ENCODE measurements at places on chromosomes 4 and X.

GRCh38 chr4:15601862-15602261 lies 53.3 kb downstream of the FBXL5 start:
- H3K27ac ChIP-seq, result no peak overlapping the region
- no peak for DNase-seq
- no peak overlapping the region for H3K4me3 ChIP-seq

- H3K4me3 ChIP-seq, result no peak overlapping the region
- no peaks in the 10 kb centered on the region for H3K4me1 ChIP-seq
- no peak for DNase-seq
- H3K36me3 ChIP-seq, result no peaks in the 10 kb centered on the region
Measured at GRCh38 chr4:10381146-10381545, 76.1 kb downstream of the ZNF518B start.

DNA sequence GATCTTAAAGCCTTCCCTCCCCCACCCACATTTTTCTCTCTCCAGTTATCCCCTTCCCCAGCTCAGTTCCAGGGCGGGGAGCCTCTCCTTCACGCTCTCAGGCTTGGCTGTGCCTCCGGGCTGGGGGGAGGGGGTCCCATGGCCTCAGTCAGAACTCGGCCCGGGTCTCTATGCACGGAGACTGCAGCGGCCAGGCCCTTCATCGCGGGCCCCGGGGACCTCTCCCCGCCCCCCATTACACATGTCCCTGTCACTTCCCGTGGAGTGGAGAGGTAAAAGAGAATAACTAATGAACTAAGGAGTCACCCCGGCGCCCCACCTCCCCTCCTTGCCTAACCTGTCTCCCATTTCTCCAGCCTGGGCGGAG lies 838 bp upstream of the PRICKLE3 start:
- no peak overlapping the region for H3K27ac ChIP-seq
- H3K27me3 ChIP-seq, result no peaks in the 10 kb centered on the region
- no peak overlapping the region for H3K4me3 ChIP-seq
- H3K36me3 ChIP-seq, result peaks cover 7% of the 10 kb centered on the region
- DNase-seq, result no peak

DNA sequence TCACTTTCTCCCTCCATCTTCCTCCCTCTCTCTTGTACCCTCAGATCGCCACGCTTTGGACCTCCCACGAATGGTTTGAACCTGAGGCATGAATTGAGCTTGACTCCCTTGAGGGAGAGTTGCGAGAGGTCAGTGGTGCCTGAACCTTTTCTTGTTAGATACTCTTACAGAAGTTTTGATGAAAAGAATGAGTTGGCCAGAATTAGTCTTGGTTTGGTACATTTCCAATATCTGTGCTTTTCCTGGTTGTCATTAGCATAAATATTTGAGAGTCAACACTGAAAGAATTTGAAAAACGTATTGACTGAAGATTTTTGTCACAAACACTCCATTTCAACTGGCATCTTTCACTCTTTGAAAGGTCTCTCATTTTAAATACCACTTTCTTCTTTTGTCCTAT lies 510.6 kb upstream of the DIPK2B start:
- DNase-seq, result no peak
- H3K27me3 ChIP-seq, result no peaks in the 10 kb centered on the region
- no peak overlapping the region for H3K27ac ChIP-seq
- H3K4me1 ChIP-seq, result peaks cover 17% of the 10 kb centered on the region

DNA sequence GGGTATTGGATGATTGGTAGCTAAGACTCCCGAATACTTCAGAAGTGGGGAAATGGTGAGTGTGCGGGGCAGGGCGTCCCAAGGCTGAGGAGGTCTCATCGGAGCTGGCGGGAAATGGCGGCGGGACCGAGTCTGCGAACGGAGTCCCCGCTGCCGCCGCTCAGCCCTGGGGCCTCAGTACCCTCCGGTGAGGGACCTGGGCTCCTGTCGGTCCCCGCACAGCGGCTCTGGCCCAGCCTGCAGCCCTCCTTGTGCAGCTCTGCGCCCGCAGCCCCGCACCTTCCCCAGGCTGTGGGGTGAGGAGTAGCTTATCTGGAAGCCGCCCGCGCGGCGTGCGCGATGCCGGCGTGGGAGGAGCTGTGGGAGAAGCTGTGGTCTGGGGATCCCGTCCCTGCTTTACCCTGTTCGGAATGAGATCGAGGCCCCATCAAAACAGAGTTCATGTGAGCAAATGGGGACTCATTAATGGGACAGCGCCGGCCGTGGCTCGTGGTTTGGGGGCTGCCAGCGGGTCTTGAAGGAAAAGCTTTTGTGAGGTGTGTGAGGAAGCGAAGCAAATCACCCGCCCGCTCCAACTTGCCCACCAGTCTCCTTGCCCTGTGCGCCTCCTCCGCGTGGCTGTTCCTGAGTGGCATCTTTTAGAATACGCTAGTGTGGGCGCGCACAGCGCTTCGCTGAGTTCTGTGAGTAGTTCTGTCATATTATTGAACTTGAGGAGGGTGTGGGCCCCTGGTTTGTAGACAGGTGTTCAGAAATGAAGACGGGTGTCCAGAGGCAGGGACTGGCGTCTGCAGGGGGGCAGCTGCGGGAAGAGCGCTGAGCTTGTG lies 531 bp downstream of the ZNF141 start:
- peaks cover 15% of the 10 kb centered on the region for H3K36me3 ChIP-seq
- H3K4me3 ChIP-seq, result peak overlapping the region; percentile 85
- peak overlapping the region; percentile 95 for H3K27ac ChIP-seq
- H3K27me3 ChIP-seq, result no peaks in the 10 kb centered on the region
- DNase-seq, result peak; percentile 42
- H3K4me1 ChIP-seq, result peaks cover 22% of the 10 kb centered on the region

- no peak overlapping the region for H3K27ac ChIP-seq
- H3K4me1 ChIP-seq, result no peaks in the 10 kb centered on the region
- no peak overlapping the region for H3K4me3 ChIP-seq
- H3K27me3 ChIP-seq, result no peaks in the 10 kb centered on the region
- DNase-seq, result no peak
- H3K36me3 ChIP-seq, result no peaks in the 10 kb centered on the region
Measured at GRCh38 chr4:44538534-44538933, 89.9 kb upstream of the KCTD8 start.

DNA sequence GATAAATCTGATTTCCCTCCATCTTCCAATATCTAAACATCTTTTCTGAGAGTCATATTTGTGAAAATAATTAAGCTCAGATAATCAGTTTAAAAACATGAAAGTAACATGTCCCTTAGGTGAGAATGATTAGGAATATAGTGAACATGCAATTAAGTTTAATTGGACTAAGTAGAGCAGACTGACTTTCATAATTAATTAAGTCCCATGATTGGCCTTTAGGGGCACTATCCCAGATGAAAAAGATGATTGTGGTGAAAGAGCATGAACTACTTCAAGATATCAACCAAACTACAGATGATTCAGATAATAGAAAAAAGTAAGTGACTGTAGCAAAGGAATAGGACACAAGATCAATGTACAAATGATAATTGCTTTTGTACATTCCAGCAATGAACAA lies 758.8 kb downstream of the STIM2 start:
- H3K27me3 ChIP-seq, result no peaks in the 10 kb centered on the region
- H3K4me3 ChIP-seq, result no peak overlapping the region
- no peak overlapping the region for H3K27ac ChIP-seq

DNA sequence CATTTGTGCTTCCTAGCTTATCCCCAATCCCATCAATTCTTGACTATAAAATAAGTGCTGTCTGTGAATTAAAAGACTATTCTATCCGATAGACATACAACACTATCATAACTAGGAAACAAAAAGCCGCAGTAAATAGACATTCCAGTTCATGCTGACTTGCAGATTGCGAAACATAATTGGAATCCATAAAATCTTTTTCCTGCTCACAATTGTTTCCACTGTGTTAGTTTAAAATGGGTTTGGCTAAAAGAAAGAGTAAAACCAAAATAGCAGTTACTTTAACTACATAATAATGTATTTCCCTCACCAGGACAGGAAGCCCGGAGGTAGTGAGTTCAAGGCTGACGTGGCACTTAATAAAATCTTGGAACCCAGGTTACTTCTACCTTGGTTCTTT lies 17.2 kb downstream of the SMIM31 start:
- H3K4me3 ChIP-seq, result no peak overlapping the region
- H3K4me1 ChIP-seq, result no peaks in the 10 kb centered on the region
- no peak for DNase-seq
- no peak overlapping the region for H3K27ac ChIP-seq
- no peaks in the 10 kb centered on the region for H3K36me3 ChIP-seq

DNA sequence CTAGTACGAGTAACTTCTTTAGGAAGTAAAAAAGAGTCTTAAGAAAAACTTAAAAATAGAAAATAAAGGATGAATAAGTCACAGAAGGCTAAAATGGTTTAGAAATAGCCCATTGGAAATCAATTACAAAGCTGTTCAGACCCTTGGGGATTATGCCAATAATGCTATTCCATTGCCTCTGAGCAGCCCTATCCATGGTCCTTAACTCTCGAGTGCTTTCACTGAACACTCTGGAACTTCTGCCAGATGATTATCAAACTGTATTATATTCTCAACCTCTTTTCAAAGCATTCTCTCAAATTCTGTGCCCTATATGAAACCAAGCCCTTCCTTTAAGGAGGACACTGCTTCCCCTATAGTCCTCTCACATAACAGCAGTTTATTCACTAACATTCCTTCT lies 17.0 kb downstream of the SLC9B1 start:
- H3K36me3 ChIP-seq, result no peaks in the 10 kb centered on the region
- no peak overlapping the region for H3K27ac ChIP-seq
- H3K4me3 ChIP-seq, result no peak overlapping the region
- no peaks in the 10 kb centered on the region for H3K27me3 ChIP-seq
- DNase-seq, result no peak

DNA sequence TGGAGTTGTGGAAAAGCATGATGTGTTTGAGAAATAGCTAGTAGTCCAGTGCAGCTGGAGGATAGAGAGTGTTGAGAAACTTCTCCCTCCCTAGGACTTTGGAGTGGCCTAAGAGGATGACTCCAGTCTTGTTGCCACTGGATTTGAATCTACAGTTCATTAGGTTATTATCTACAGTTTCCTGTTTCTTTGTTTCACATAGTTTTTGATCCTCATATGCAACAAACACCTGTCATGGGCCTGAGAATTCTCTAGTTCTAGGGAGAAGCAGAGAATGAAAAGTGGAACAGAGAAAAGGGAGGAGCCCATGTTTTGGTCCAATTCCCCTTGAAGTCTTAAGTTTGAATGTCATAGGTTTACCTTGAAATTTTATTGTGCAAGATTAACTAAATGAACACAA lies 73.6 kb upstream of the TBC1D9 start:
- no peaks in the 10 kb centered on the region for H3K27me3 ChIP-seq
- H3K27ac ChIP-seq, result peak overlapping the region; percentile 82
- peak; percentile 69 for DNase-seq
- peaks cover 62% of the 10 kb centered on the region for H3K4me1 ChIP-seq
- H3K36me3 ChIP-seq, result no peaks in the 10 kb centered on the region

GRCh38 chrX:20753076-20753475 lies 486.4 kb upstream of the RPS6KA3 start:
- no peaks in the 10 kb centered on the region for H3K4me1 ChIP-seq
- DNase-seq, result no peak
- H3K27ac ChIP-seq, result no peak overlapping the region

DNA sequence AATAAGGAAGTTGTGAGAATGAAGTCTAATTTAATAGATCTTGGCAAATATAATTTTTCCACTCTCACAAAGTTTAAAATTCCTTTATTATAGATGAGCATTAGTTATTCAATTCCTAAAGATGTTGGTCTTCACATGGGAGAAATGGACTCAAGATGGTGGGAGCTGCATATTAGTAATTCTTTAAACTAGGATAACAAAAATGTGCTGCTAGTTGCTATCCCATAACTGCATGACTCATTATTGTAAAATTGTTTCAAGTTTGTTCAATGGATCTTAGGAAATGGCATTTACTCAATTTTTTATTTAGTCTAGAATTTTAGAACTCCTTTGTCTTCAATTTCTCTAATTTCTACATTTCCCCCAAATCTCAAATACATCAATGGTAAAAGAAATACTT lies 155.8 kb downstream of the ATP10D start:
- no peak overlapping the region for H3K4me3 ChIP-seq
- DNase-seq, result no peak
- no peaks in the 10 kb centered on the region for H3K4me1 ChIP-seq
- no peak overlapping the region for H3K27ac ChIP-seq

DNA sequence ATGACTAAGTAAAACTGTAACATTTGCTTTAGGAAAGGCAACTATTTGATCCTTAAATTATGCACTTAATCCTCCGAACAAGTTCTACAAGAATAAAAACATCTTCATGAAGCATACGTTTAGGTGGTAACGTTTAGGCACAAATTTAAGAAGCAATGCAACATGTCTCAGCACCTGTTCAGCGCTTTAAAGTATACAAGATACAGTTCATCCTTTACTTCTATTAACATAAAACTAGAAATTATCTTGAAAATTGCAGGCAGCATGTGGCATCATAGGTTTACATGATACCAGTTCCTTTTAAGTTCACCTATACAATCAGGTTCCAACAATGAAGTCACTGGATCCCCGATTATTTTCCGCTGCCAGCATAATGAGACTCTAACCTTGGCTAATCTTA lies 1.5 kb downstream of the PLA2G12A start:
- no peaks in the 10 kb centered on the region for H3K27me3 ChIP-seq
- no peak overlapping the region for H3K4me3 ChIP-seq
- no peak overlapping the region for H3K27ac ChIP-seq
- H3K4me1 ChIP-seq, result peaks cover 12% of the 10 kb centered on the region

GRCh38 chrX:151225843-151226242 lies 49.5 kb downstream of the GPR50 start:
- no peaks in the 10 kb centered on the region for H3K36me3 ChIP-seq
- no peak for DNase-seq
- no peaks in the 10 kb centered on the region for H3K4me1 ChIP-seq
- H3K27ac ChIP-seq, result no peak overlapping the region
- H3K27me3 ChIP-seq, result no peaks in the 10 kb centered on the region

GRCh38 chr4:117489107-117489506 lies 403.7 kb upstream of the TRAM1L1 start:
- H3K4me1 ChIP-seq, result no peaks in the 10 kb centered on the region
- H3K27me3 ChIP-seq, result no peaks in the 10 kb centered on the region
- no peaks in the 10 kb centered on the region for H3K36me3 ChIP-seq

GRCh38 chr4:139666735-139667281 lies 1.2 kb downstream of the MGST2 start:
- DNase-seq, result no peak
- no peaks in the 10 kb centered on the region for H3K36me3 ChIP-seq
- no peak overlapping the region for H3K27ac ChIP-seq
- peak overlapping the region; percentile 79 for H3K4me3 ChIP-seq
- peaks cover 4% of the 10 kb centered on the region for H3K27me3 ChIP-seq

- H3K27me3 ChIP-seq, result no peaks in the 10 kb centered on the region
- no peaks in the 10 kb centered on the region for H3K4me1 ChIP-seq
- no peaks in the 10 kb centered on the region for H3K36me3 ChIP-seq
- H3K27ac ChIP-seq, result no peak overlapping the region
Measured at GRCh38 chr4:74283614-74284013, 24.7 kb upstream of the EPGN start.

- no peaks in the 10 kb centered on the region for H3K4me1 ChIP-seq
- no peak for DNase-seq
- no peak overlapping the region for H3K27ac ChIP-seq
- H3K27me3 ChIP-seq, result no peaks in the 10 kb centered on the region
- no peak overlapping the region for H3K4me3 ChIP-seq
- no peaks in the 10 kb centered on the region for H3K36me3 ChIP-seq
Measured at GRCh38 chr4:21790438-21791029, 158.0 kb downstream of the KCNIP4 start.

Measured in B cell (primary cell).